Keratinocyte (primary cell): ENCODE measurements at places on chromosomes 7 and 10.

- DNase-seq, result no peak
Observed at GRCh38 chr7:40525764-40526163, 391.0 kb downstream of the SUGCT start.

DNA sequence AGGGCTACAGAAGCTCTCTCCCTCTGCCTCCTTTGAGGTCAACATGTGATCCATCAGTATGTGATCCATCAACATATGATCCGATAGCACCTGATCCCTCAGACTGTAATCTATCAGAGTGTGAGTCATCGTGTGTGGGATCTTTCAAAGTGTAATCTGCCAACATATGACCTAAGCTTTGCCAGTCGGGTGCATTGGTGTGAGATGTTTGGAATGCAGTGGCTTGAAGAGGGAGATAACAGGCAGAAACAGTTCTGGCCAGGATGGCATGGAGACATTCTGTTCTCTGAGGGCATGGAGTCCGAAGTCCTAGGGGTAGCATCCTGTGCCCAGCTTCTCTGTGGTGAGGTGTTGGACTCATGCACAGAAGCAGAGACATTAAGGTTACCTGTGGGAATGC, 217.7 kb upstream of the ETV1 start:
- no peak for DNase-seq

DNA sequence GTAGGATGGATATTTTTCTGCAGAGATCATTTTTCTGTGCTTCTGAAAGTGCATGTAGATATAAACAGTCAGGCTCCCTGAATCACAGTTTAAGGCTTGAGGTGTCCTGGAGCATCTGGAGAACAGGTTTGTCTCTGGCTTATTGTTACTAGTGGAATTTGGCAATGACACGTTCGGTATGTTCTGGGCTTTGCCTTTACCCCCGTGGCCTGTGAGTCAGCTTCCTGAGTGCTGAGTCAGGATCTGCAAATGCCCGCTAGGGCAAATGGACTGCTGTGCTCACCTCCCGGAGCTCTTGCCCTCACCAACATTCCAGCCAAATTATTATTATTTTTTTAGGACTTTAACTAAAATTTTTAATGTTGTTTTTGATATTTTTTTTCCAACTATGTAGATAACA, 192.5 kb upstream of the PRSS1 start:
- DNase-seq, result peak; percentile 88

- no peak for DNase-seq
Observed at GRCh38 chr7:127885843-127886242, 145.4 kb downstream of the LRRC4 start.

GRCh38 chr10:114815791-114816190, 5.8 kb upstream of the FHIP2A start:
- DNase-seq, result no peak

GRCh38 chr7:27091941-27092818, 3.6 kb downstream of the HOXA1 start:
- DNase-seq, result no peak

- DNase-seq, result no peak
Observed at GRCh38 chr10:113820507-113820906, 33.4 kb downstream of the DCLRE1A start.

DNA sequence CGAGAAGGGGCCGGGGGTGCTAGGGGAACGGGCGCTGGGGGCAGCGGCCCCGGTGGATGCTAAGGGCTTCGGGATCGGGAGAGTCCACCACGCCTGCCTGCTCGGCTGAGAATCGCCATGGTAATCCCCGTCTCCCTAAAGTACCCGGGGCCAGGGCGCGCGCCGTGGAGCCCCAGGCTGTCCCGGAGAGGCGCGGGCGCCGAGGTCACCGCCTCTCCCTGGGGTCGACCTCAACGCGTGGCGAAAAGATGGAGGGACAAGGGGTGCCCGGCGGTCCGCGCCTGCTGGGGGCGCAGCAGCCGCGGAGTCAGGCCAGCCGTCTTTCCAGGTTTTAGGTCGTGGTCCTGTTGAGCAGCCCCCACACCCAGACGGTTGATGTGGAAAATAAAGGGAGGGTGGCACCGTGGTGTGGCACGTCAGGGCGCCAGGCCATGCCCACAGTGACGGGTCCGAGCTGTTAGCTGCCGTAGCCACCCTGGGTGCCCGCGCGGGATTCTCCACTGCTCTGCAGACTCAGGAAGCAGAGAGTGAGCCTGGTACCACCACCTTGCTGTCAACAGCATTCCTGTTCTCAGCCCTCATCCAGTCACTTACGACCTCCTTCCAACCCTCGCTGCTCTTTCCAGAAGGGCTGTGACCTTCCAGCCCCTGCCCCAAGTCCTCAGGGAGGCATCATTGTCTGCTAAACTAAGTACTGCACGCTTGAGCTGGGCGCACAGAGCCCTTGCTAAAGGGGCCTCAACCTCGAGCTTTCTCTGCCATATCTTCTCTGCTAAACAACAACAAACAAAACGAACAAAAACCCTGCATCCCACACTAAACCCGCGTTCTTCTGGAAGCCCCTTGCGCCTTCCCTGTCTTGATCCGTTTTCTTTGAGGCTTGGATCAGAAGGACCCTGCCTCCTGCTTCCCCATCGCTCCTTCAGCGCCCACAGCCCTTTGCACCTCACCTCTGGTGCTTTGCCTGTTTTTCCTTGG, 666 bp downstream of the SMKR1 start:
- DNase-seq, result no peak
